ENCODE measurements at places on chromosomes 7 and 10. TPM values are rescaled to one million over a fixed set of nuclear protein-coding genes. Genes with fewer than 3 reads are reported as not detected.
A peak's percentile ranks its signal among the peaks of the same experiment; 100 is the strongest.

- H3K36me3 ChIP-seq: no peaks in the 10 kb centered on the region
- H3K27ac ChIP-seq: no peak overlapping the region
- DNase-seq: peak; percentile 46
- peaks cover 5% of the 10 kb centered on the region for H3K4me1 ChIP-seq
- H3K4me3 ChIP-seq: peak overlapping the region; percentile 75
- H3K27me3 ChIP-seq: no peaks in the 10 kb centered on the region
These were observed 642 bp downstream of the STK32C start for GRCh38 chr10:132306864-132307751.

DNA sequence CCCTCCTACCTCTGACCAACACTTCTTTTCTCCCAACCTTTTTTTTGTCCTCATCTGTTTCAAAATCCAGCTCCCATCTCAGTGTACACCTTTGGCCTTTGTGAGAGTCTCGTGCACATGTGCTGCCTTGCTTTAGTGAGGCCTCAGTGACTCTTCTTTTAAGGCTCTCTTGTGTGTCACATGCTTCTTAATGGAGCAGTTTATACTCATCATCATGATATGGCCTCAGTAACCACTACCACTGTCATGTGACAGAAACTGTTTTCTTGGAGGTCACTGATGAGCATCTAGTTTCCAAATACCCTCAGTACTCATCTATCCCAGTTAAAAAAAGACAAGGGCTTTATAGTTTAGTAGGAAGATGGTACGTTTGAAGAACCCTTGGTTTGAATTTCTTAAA lies 8.1 kb upstream of the ARHGAP22 start:
- DNase-seq: no peak
- H3K27me3 ChIP-seq: no peaks in the 10 kb centered on the region
- H3K27ac ChIP-seq: no peak overlapping the region
- H3K4me1 ChIP-seq: peaks cover 3% of the 10 kb centered on the region

GRCh38 chr10:60099998-60100747 lies 193.8 kb upstream of the CCDC6 start:
- H3K36me3 ChIP-seq: no peaks in the 10 kb centered on the region
- H3K27me3 ChIP-seq: no peaks in the 10 kb centered on the region
- H3K4me1 ChIP-seq: peaks cover 14% of the 10 kb centered on the region
- no peak overlapping the region for H3K27ac ChIP-seq
- no peak overlapping the region for H3K4me3 ChIP-seq

GRCh38 chr10:48758411-48758810 lies 73.7 kb downstream of the WDFY4 start:
- H3K36me3 ChIP-seq: no peaks in the 10 kb centered on the region
- no peaks in the 10 kb centered on the region for H3K4me1 ChIP-seq
- no peak overlapping the region for H3K27ac ChIP-seq
- H3K27me3 ChIP-seq: peaks cover 69% of the 10 kb centered on the region
- DNase-seq: no peak
- no peak overlapping the region for H3K4me3 ChIP-seq

- no peak overlapping the region for H3K4me3 ChIP-seq
- DNase-seq: no peak
- H3K4me1 ChIP-seq: peaks cover 12% of the 10 kb centered on the region
- peaks cover under 1% of the 10 kb centered on the region for H3K36me3 ChIP-seq
- H3K27me3 ChIP-seq: no peaks in the 10 kb centered on the region
- H3K27ac ChIP-seq: no peak overlapping the region
These were observed 47.3 kb downstream of the PROSER2 start for GRCh38 chr10:11870461-11870780.

DNA sequence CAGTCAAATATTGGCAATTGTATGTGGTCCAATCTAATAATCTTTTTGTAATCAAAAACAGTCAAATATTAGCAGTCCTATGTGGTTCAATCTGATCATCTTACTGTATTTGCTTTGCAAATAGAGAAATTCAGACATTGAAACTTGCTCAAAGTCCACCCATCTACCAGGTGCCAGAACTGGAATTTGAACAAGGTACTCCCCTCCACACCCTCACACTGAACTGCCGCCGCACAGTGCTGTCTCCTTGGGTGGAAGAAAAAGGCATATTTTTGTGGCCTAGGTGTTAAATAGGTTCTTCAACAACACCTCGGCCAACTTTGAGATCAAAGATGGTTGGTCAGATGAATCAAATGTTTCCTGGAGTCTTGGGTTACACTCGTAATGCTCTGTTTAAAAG lies 544.2 kb upstream of the GALNT17 start:
- no peak for DNase-seq
- H3K27ac ChIP-seq: no peak overlapping the region
- no peaks in the 10 kb centered on the region for H3K27me3 ChIP-seq
- H3K4me1 ChIP-seq: no peaks in the 10 kb centered on the region
- H3K4me3 ChIP-seq: no peak overlapping the region

DNA sequence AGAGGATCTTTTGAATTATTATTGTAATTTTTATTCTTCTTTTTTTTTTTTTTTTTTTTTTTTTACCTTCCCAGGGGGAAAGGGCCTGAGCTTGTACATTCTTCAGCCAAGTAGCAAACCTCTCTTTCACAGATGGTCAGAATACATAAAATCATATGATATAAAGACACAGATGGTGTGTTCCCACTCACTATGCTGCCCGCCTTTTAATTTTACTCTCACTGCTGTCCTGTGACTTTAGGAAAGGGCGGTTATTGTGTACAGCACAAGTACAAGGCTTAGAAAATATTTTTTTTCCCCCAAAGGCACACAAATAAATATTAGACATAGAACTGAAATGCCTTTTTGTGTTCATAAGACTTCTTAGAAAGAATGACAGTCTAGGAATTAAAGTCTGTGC lies 213.6 kb downstream of the RPS24 start:
- H3K4me3 ChIP-seq: no peak overlapping the region
- H3K36me3 ChIP-seq: no peaks in the 10 kb centered on the region
- H3K27me3 ChIP-seq: no peaks in the 10 kb centered on the region
- H3K27ac ChIP-seq: no peak overlapping the region
- H3K4me1 ChIP-seq: no peaks in the 10 kb centered on the region

DNA sequence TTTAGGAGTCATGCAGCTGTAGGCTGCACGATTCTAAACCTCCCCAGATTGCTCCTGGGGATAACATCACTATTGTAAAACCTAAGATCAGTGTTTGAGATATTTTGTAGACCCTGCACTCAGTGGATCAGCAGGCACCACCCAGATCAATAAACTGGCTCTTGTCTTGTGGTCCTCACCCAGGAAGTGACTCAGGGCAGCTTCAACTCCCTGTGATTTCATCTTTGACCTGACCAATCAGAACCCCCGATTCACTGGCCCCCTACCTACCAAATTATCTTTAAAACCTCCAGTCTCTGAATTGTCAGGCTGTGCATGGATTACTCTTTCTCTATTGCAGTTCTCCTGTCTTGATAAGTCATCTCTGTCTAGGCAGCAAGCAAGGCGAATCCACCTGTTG lies 25.7 kb downstream of the ARL5B start:
- no peak for DNase-seq
- no peaks in the 10 kb centered on the region for H3K27me3 ChIP-seq
- H3K4me1 ChIP-seq: peaks cover 38% of the 10 kb centered on the region
- H3K36me3 ChIP-seq: no peaks in the 10 kb centered on the region

- peaks cover 8% of the 10 kb centered on the region for H3K4me1 ChIP-seq
- DNase-seq: no peak
- no peak overlapping the region for H3K4me3 ChIP-seq
- H3K27ac ChIP-seq: no peak overlapping the region
- no peaks in the 10 kb centered on the region for H3K27me3 ChIP-seq
These were observed 79.1 kb upstream of the TMEM248 start for GRCh38 chr7:66841898-66842297.

- peak; percentile 38 for DNase-seq
- no peak overlapping the region for H3K4me3 ChIP-seq
- no peak overlapping the region for H3K27ac ChIP-seq
- H3K27me3 ChIP-seq: peaks cover 10% of the 10 kb centered on the region
- no peaks in the 10 kb centered on the region for H3K36me3 ChIP-seq
These were observed 30.3 kb downstream of the C7orf33 start for GRCh38 chr7:148620749-148621359.

GRCh38 chr7:64557601-64558322 lies 5.1 kb downstream of the ZNF680 start:
- no peak overlapping the region for H3K27ac ChIP-seq
- H3K4me3 ChIP-seq: no peak overlapping the region
- no peak for DNase-seq
- peaks cover 49% of the 10 kb centered on the region for H3K36me3 ChIP-seq
- H3K4me1 ChIP-seq: no peaks in the 10 kb centered on the region

DNA sequence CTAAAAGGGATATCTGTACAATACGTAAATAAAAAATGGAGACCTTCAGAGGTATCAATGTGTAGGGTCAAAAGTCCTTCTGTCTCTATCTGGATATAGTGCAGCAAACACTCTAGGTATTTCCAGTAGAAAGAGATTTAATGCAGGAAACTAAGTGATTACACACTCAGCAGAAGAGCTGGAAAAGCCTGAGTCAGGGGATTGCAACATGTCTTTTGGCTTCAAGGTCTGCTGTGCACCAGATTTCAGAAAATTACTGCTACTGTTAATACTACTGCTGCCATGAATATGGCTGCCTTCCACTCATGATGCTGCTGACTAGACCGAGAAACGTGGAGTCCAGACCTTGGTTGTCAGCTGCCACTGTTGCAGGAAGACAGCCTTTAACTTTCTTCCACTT lies 94.9 kb upstream of the DLX6 start:
- no peak overlapping the region for H3K27ac ChIP-seq
- H3K36me3 ChIP-seq: no peaks in the 10 kb centered on the region
- H3K4me1 ChIP-seq: no peaks in the 10 kb centered on the region
- H3K4me3 ChIP-seq: no peak overlapping the region
- peak; percentile 19 for DNase-seq

- no peaks in the 10 kb centered on the region for H3K36me3 ChIP-seq
- H3K27ac ChIP-seq: no peak overlapping the region
- H3K4me1 ChIP-seq: peaks cover 5% of the 10 kb centered on the region
- H3K4me3 ChIP-seq: peak overlapping the region; percentile 30
These were observed 51.0 kb upstream of the NKX6-2 start for GRCh38 chr10:132836832-132837540.

GRCh38 chr10:22491931-22492615 lies 146.8 kb downstream of the SPAG6 start:
- H3K4me1 ChIP-seq: no peaks in the 10 kb centered on the region
- H3K27ac ChIP-seq: no peak overlapping the region
- no peaks in the 10 kb centered on the region for H3K27me3 ChIP-seq

DNA sequence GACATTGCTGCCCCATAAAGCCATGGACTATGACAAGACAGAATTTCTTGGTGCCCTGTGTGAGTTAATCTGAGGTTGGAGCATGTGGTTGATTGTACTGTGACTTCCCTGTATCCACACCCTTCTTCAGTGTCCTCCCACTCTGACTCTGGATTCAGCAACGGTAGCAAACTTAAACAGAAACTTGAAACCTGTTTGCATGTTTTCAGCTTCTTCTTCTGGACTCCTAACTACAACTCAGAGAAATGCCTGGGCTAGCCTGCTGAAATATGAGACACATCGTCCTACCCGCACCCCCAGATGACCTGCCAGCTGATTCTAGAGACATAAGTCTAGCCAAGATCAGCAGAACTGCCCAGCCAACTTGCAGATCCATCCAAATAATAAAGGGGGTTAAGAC lies 78.4 kb downstream of the IPMK start:
- no peaks in the 10 kb centered on the region for H3K27me3 ChIP-seq
- H3K27ac ChIP-seq: no peak overlapping the region
- DNase-seq: peak; percentile 56
- peaks cover 9% of the 10 kb centered on the region for H3K4me1 ChIP-seq
- H3K36me3 ChIP-seq: no peaks in the 10 kb centered on the region

DNA sequence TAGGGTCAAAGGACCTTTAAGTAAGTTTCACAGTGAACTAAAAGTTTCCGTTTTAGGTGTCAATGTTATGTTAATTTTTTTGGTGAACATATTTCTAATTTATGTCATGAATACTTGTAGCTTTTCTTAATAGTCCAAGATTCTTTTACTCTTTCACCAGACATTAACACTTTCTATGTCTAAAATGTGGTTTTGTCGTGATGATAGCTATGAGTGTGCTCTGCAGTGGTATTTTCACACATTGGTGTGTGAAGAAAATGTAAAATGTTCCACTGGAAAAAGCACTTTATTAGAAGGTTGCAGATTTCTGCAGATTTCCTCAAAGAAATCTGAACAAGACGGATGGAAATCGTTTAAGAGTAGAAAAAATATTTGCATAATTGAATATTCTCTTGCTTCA lies 561.0 kb upstream of the ANKRD30A start:
- no peaks in the 10 kb centered on the region for H3K27me3 ChIP-seq
- H3K4me1 ChIP-seq: no peaks in the 10 kb centered on the region
- no peak overlapping the region for H3K27ac ChIP-seq
- no peaks in the 10 kb centered on the region for H3K36me3 ChIP-seq
- no peak overlapping the region for H3K4me3 ChIP-seq

DNA sequence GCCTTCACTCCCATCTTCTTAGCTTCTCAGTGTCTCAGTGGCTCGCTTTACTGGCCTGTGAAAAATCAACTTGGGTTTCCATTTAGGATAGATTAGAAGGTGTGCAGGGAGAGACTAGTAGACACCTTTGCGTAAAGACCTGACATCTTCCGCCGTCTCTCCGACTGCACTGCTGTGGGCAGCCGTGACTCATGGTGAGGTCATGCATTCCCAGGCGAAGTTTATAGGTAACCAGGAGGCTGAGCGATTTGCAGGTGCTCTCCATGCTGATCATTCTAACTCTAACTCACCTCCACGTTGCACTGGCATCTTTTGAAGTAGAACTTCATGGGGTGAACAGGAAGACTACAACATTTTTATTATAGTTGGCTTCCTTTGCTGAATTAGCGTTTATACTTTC lies 68.0 kb upstream of the ZNF438 start:
- peak; percentile 94 for DNase-seq
- no peaks in the 10 kb centered on the region for H3K36me3 ChIP-seq
- no peaks in the 10 kb centered on the region for H3K27me3 ChIP-seq
- H3K4me3 ChIP-seq: no peak overlapping the region
- peak overlapping the region; percentile 85 for H3K27ac ChIP-seq

- peak; percentile 82 for DNase-seq
- H3K4me3 ChIP-seq: peak overlapping the region; percentile 27
- H3K27ac ChIP-seq: peak overlapping the region; percentile 69
- no peaks in the 10 kb centered on the region for H3K27me3 ChIP-seq
These were observed 264.0 kb downstream of the ARL4A start for GRCh38 chr7:12951397-12951801.

DNA sequence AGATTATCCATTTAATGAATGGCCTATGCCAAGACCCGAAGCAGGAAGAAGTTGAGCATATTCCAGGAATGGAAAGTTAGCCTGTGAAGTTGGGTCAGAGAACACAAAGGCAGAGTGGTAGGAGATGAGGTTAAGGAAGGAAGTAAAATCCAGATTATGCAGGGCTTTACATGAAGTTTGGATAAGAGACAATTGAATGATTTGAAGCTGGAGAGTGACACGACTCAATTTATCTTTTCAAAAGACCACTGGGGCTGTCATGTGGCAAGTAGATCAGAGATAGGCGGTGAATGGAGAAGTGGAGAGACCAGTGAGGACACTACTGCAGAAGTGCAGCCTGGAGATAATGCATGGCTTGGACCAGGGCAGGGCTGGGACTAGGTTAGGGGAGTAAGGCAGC lies 7.2 kb upstream of the CNOT4 start:
- H3K27me3 ChIP-seq: no peaks in the 10 kb centered on the region
- no peak for DNase-seq
- no peak overlapping the region for H3K27ac ChIP-seq

Gene GLI3
- total RNA-seq: 9.6 TPM

Gene SEMA3E
- 5.9 TPM for total RNA-seq

Gene SPDYE8
- not detected for total RNA-seq

Gene SH2B2
- total RNA-seq: 8.8 TPM

Gene NPFFR1
- total RNA-seq: not detected

Gene TCAF2
- 9.7 TPM for total RNA-seq

Gene OR2A42
- not detected for total RNA-seq

Gene OPTN
- 10.1 TPM for total RNA-seq

Gene CRYGN
- total RNA-seq: not detected

Gene MET
- total RNA-seq: 118 TPM

Gene AKR1C8
- not detected for total RNA-seq

Data from PC-3 (cell line).